ENCODE measurements at places on chromosomes 1 and 21. TPM values are rescaled to one million over a fixed set of nuclear protein-coding genes. Genes with fewer than 3 reads are reported as not detected.

- H3K27ac ChIP-seq, result no peak overlapping the region
- H3K4me1 ChIP-seq, result no peaks in the 10 kb centered on the region
- no peak for DNase-seq
These were observed 79.3 kb downstream of the DISP3 start for GRCh38 chr1:11558276-11558675.

- H3K4me1 ChIP-seq, result no peaks in the 10 kb centered on the region
- H3K36me3 ChIP-seq, result no peaks in the 10 kb centered on the region
- no peak overlapping the region for H3K27ac ChIP-seq
- no peaks in the 10 kb centered on the region for H3K27me3 ChIP-seq
- no peak for DNase-seq
- no peak overlapping the region for H3K4me3 ChIP-seq
These were observed 44.2 kb upstream of the ARHGAP29 start for GRCh38 chr1:94281361-94282142.

DNA sequence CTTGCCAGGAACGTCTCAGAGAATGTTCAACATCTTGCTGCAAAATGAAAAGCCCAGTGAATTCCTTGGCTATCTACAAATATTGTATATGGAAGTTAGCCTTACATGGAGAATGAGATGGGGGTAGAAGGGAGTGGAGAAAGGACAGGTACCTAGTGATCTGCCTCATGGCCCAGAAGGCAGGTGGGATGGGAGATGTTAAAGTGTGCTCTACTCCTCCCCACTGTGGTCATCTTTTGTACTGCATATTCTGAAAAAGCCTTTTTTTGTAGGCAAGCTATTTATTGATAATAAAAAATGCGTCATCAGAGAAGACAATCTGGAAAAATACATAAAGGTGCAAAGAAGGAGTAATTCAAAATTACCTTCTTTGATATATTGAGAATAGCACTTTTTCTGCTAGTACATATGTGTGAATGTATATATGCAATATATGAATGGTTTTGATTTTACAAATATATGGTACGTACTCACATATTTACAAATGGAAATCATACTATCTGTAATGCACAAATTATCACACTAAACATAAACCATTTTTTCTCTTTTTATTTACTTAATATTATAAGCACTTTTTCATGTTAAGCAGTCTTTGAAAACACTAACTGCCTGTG, 19.1 kb upstream of the SLC5A9 start:
- no peak for DNase-seq
- no peak overlapping the region for H3K4me3 ChIP-seq
- H3K27me3 ChIP-seq, result no peaks in the 10 kb centered on the region
- no peaks in the 10 kb centered on the region for H3K4me1 ChIP-seq
- H3K36me3 ChIP-seq, result no peaks in the 10 kb centered on the region

DNA sequence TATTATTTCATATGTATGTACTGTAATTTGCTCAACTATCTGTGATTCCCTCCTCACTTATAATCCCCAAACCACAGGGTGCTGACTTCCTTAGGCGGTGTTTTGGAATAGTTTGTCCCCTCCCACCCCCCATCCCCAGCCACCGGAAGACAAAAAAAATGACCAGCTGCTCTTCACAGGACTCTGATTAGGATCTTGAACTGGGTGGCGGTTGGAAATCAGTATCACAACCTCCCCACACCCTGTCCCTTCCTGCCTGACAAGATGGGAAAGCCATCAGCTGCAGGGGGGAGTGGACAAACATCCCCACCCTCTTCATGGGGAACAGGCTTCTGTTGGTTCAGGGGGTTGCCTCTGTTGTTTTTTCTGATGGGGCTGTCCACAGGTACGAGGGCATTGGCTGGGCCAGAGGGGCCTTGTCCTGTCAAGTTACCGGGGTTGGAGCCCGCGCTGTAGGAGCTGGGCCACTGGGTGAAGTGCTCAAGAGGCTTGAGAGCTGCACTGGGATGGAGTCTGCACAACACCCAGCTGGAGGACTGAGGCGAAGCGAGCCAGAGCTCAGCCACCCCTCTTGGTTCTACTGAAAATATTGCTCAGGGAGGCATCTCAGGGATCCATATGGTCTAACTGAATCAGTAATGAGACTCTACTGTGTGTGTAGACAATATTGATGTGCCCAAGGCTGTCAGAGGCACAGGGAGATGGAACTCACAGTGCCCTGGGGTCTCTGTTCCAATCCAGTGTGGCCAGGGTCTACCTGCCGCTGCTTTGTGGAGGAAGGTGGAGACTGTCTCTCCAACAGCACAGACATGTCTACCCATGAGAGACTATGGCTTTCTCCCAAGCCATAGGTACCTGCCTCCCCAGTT, 28.2 kb downstream of the NAV1 start:
- no peaks in the 10 kb centered on the region for H3K36me3 ChIP-seq
- no peaks in the 10 kb centered on the region for H3K4me1 ChIP-seq
- no peaks in the 10 kb centered on the region for H3K27me3 ChIP-seq
- no peak overlapping the region for H3K4me3 ChIP-seq

DNA sequence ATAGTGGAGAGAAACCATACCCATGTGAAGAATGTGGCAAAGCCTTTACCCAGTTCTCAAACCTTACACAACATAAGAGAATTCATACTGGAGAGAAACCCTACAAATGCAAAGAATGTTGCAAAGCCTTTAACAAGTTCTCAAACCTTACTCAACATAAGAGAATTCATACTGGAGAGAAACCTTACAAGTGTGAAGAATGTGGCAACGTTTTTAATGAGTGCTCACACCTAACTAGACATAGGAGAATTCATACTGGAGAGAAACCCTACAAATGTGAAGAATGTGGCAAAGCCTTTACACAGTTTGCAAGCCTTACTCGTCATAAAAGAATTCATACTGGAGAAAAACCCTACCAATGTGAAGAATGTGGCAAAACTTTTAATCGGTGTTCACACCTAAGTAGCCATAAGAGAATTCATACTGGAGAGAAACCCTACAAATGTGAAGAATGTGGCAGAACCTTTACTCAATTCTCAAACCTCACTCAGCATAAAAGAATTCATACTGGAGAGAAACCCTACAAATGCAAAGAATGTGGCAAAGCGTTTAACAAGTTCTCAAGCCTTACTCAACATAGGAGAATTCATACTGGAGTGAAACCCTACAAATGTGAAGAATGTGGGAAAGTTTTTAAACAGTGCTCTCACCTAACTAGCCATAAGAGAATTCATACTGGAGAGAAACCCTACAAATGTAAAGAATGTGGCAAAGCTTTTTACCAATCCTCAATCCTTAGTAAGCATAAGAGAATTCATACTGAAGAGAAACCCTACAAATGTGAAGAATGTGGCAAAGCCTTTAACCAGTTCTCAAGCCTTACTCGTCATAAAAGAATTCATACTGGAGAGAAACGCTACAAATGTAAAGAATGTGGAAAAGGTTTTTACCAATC, 80.0 kb downstream of the JMJD4 start:
- H3K36me3 ChIP-seq, result peaks cover 20% of the 10 kb centered on the region

GRCh38 chr1:34054920-34055319, 110.1 kb downstream of the CSMD2 start:
- no peak overlapping the region for H3K4me3 ChIP-seq
- no peaks in the 10 kb centered on the region for H3K4me1 ChIP-seq
- H3K36me3 ChIP-seq, result no peaks in the 10 kb centered on the region
- H3K27ac ChIP-seq, result no peak overlapping the region
- H3K27me3 ChIP-seq, result peaks cover 2% of the 10 kb centered on the region
- DNase-seq, result no peak

DNA sequence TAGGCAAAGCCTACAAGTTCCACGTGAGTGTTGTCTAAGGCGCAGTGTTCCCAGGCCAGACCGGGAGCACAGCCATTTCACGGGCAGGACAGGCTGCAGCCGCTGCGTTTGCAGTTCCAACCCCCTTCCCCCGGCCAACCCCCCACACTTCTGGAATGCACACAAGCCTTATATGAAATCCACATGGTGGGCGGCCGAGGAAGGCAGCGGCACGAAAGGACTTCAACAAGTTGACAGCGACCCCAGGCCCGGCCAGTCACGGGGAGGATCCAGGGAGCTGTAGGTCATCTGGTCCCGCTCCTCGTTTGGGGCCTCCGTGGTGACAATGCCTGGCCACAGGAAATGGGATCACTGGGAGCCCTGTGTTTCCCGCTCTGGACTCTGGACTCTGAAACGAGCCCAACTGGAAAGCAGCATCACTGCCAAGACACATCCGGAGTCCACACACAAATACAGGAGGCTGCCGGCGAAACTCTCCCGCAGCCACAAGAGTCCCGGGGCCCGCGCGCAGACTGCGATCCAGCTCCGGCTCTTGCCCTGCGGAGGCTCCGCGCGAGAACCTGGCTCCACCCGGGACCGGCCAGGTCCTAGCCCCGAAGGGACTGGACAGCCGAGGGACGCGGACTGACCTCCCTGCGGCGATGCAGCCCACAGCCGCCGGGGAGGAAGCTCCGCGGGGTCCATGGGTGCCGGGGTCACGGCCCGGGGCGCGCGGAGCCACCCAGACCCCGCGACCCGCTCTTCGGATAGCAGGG, 794 bp downstream of the NID1 start:
- H3K4me1 ChIP-seq, result no peaks in the 10 kb centered on the region
- H3K36me3 ChIP-seq, result no peaks in the 10 kb centered on the region
- H3K27ac ChIP-seq, result peak overlapping the region; percentile 49
- peak; percentile 85 for DNase-seq
- H3K27me3 ChIP-seq, result no peaks in the 10 kb centered on the region

- H3K27me3 ChIP-seq, result no peaks in the 10 kb centered on the region
- no peak for DNase-seq
- H3K36me3 ChIP-seq, result no peaks in the 10 kb centered on the region
- no peak overlapping the region for H3K27ac ChIP-seq
These were observed 13.8 kb downstream of the SZRD1 start for GRCh38 chr1:16380868-16381267.

DNA sequence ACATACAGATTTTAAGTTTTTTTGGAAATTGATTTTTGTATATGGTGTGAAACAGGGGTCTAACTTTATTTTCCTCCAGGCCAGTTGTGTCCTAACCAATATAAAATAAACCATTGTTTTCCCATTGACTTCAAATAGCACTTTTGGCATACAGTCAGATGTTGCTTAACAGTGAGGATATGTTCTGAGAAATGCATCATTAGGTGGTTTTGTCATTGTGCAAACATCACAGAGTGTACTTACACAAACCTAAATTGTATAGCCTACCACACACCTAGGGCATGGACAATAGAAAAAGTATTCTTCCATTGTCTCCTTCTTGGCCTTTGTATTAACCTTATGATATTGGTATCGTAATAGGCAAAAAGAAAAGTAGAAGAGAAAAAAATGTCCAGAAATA, 37.4 kb upstream of the DISP1 start:
- no peaks in the 10 kb centered on the region for H3K27me3 ChIP-seq
- DNase-seq, result no peak
- H3K36me3 ChIP-seq, result no peaks in the 10 kb centered on the region
- no peak overlapping the region for H3K27ac ChIP-seq
- no peaks in the 10 kb centered on the region for H3K4me1 ChIP-seq

- H3K27me3 ChIP-seq, result no peaks in the 10 kb centered on the region
- no peak overlapping the region for H3K4me3 ChIP-seq
- H3K4me1 ChIP-seq, result no peaks in the 10 kb centered on the region
- no peaks in the 10 kb centered on the region for H3K36me3 ChIP-seq
- H3K27ac ChIP-seq, result no peak overlapping the region
These were observed 20.2 kb downstream of the ECHDC2 start for GRCh38 chr1:52901384-52901783.

DNA sequence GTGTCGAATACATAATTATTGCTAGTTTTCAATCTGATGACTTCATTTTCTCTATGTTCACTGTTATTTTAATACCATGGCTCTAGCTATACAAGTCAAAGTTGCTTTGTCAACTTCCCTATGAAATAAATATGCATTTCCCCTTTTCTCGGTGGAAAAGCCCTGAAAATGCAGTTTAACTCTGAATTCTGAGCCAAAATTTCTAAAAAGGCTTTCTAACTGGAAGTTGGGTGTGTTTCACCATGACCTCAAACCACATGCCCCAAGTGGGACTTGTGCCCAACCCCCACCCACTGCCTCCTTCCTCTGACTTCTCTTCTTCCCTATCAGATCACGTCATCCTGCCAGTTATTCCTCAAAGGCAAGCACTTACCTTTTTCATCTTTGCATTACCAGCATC, 8.9 kb downstream of the MKNK1 start:
- H3K4me3 ChIP-seq, result no peak overlapping the region
- peak; percentile 91 for DNase-seq
- no peaks in the 10 kb centered on the region for H3K4me1 ChIP-seq
- no peak overlapping the region for H3K27ac ChIP-seq

DNA sequence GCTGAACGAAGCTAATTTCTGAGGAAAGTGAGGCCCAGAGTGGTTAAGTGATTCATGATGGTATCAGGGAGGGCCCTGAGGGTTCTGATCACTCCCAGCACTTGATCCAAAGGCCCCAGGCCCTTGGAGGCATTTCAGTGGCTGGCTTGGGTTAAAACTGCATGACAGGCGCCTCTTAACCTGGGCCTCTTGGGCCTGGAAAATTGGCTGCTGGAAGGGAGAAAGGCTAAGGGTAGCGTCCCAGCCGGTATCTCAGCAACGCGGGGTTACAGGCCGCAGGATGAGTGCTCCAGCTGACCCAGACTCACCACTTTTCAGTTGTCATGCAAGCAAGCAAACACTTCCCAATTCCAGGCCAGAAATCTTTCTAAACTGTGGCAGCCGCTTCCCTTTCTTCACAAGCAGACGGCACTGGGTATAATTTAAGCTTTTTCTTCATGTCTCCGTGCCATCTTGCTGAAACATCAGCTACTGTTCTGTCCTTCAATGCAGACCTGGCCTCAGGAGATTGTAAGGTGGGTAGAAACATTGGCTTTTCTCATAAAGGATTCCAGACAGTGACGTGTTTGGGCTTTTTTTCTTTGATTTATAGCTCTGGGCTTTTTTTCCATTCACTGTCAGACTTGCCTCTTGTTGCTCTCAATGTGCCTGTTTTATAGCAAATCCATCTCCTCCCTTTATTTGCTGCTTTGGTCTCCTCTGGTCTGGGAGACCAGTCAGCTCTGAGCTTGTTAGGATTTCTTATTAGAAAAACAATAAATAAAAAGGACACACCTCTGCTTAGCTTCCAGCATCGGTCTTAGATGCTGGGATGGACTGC, 229.1 kb downstream of the KCNJ6 start:
- no peak for DNase-seq
- no peak overlapping the region for H3K4me3 ChIP-seq
- H3K27me3 ChIP-seq, result no peaks in the 10 kb centered on the region
- H3K4me1 ChIP-seq, result no peaks in the 10 kb centered on the region

GRCh38 chr21:39705849-39706248, 39.1 kb upstream of the IGSF5 start:
- H3K27me3 ChIP-seq, result no peaks in the 10 kb centered on the region
- H3K4me3 ChIP-seq, result no peak overlapping the region
- no peaks in the 10 kb centered on the region for H3K36me3 ChIP-seq
- H3K27ac ChIP-seq, result no peak overlapping the region

- no peak overlapping the region for H3K27ac ChIP-seq
- H3K27me3 ChIP-seq, result no peaks in the 10 kb centered on the region
- H3K4me3 ChIP-seq, result no peak overlapping the region
- H3K36me3 ChIP-seq, result no peaks in the 10 kb centered on the region
These were observed 155.8 kb downstream of the TRABD2B start for GRCh38 chr1:47841356-47841755.

The TSTD1 gene
- total RNA-seq, result 12.5 TPM

The BGLAP gene
- not detected for total RNA-seq

The SIM2 gene
- total RNA-seq, result not detected

The PADI1 gene
- total RNA-seq, result not detected

Measured in aorta (tissue), 5 donors.